ENCODE measurements at places on chromosomes 4 and X.

DNA sequence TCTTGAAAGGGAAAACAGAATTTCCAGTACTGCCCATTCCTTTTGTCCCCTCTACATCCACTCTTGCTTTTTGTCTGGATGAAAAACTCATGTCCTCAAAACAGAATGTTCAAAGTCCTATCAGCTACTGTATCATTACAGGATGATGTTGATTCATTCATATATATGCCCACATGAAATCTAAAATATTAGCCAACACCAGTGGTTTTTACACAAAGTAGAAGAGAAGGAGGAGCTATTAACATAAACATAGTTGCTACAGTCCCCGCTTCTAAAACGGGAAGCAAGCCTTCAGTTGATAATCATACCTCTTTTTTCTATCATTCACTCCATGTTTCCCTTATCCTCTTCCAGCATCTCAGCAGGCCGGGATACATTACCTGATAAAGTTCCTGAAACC, 7.7 kb upstream of the THOC2 start:
- DNase-seq = no peak

GRCh38 chr4:1842993-1843448, 12.9 kb downstream of the LETM1 start:
- no peak for DNase-seq

GRCh38 chr4:143352720-143353119, 16.0 kb downstream of the GAB1 start:
- no peak for DNase-seq

GRCh38 chr4:91087743-91088142, 960.5 kb downstream of the CCSER1 start:
- DNase-seq = no peak

DNA sequence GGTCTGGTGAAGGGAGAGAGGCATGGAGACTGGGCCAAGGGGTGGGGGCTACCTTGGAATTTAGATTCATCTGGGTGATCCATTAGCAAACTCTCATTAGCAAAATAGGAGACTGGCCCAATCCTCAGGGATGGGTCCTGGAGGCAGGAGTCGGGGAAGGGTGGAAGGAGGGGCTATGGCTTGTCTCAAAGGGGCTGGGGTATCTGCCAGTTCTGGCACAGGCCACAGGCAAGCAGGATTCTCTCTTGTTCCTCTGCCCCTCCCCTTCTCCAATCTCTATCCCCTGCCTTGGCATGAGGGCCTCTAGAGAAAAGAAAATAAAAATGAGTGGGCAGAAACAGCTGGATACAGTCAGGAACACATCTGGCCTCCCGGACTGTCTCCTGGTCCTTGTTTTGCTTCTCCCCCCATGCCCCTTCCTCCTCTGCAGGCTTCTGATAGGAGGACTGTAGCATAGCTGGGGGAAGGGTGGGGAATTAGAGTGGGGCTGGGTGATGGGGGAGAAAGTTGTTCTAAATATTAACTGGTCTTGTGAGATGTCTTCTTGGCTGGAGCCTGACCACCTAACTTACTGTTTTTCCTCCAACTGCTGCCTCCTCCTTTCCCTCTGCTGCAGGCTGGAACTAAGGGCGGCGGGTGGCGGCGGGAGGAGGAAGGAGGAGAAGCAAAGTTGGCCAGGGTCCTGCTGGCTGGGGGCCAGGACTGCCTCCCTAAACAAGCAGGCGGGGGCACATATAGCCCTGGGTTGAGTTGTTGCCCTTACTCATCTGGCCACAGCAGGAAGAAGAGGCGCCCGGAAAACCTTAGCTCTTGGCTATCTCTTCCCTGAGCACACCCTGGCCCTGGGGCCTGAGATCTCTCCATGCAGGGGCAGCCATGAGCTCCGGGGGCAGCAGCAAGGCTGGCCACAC, 53.3 kb upstream of the LAS1L start:
- DNase-seq = peak; percentile 36

DNA sequence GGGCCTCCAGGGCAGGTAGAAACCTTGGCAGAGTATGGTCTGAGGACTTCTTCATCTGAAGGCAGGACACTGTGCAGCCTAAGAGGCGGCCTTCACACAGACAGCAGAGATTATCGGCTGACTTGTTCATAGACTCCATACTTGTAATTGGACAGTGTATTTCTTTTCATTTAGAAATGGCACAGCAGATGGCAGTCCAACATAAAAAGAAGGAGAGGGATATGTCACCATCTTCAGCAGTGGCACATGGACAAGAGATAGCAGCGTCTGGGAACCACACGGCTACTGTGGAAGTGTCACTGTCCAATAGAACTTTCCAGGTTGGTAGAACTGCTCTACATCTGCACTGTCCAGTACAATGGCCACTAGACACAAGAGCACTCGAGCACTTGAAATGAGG, 21.7 kb upstream of the GEMIN8 start:
- no peak for DNase-seq

- no peak for DNase-seq
These were observed 253.2 kb downstream of the SPRY1 start for GRCh38 chr4:123649645-123650391.

DNA sequence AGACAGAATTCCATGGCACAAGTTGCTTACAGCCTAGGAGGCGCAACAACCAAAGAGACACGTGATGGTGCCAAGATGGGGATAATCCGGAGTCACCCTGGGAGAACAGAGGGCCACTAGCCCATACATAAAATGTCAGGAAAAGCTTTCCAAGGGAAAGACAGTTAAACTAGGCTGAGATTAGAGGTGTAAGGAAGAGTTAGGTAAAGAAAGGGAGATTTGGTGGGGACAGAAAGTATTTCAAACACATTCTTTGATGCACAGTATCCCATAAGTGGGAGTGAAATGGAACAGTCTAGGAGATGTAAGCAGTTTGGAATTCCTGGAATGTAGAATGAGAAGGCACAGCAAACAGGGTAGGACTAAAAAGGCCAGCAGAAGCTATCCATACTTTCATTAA, 860.9 kb upstream of the LCORL start:
- DNase-seq = no peak

DNA sequence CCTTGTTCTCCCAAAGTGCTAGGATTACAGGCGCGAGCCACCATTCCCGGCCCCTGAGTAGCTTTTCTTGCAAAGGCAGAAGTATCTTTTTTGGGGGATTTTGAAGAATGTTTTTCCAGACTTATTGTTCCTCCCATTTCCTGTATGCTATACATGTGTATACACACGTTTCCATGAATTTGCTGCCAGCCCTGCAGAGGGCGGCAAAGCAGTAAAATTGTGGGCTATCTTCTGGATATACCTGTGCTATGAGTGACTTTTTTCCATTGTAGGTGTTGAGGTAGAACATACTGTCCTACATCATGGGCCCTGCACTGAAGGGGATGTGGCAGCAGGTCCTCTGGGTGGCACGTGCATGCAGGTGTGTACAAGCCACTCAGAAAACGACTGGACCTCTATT, 16.9 kb upstream of the MED28 start:
- no peak for DNase-seq

DNA sequence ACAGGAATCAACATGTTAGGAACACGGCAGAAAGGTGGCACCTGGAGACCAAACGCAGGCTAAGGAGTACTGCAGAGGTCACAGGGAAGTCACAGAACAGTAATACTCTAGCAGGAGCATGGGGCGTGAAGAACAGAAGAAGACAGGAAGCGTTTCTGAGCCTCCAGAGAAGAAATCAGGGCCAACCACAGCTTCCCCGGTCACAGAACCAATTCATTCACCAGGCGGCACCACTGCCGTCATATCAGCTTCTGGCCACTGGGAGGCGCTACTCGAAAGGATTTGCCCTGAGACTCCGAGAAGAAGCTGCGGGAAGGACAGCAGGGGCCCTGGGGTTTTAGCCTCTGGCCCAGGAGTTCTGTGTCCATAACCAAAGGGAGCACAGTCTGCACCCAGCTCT, 78.0 kb upstream of the DRD5 start:
- no peak for DNase-seq

- DNase-seq = no peak
These were observed 30.3 kb downstream of the ABLIM2 start for GRCh38 chr4:8128100-8128856.

GRCh38 chr4:8438743-8439142, 1.8 kb downstream of the ACOX3 start:
- no peak for DNase-seq

- DNase-seq = no peak
These were observed 1848.5 kb upstream of the TENM3 start for GRCh38 chr4:180394730-180395129.

- DNase-seq = no peak
These were observed 264.3 kb downstream of the TECRL start for GRCh38 chr4:64144994-64145393.

GRCh38 chr4:5798462-5798861, 87.5 kb downstream of the EVC start:
- no peak for DNase-seq

Data from thoracic aorta (tissue), 2 donors.